Epithelial cell of proximal tubule (primary cell): ENCODE measurements at places on chromosomes 12 and 14.

DNA sequence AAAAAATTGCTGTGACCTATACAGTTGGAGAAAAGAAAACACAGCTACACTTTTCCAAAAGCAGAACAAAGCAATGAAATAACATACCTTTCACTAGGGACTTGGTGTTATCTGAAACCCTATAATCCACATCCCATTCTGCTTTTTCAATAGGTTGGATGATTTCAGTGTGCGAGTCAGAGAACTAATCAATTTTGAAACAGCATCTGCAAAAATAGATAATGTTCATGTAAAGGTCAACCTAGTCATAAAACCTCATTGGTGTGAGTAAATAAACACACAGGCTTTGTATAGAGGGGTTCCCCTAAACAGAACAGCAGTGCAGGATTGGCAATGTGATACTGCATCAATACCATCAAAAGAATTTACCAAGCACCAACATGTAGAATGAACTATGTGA lies 173.0 kb upstream of the G2E3 start:
- DNase-seq: no peak

- DNase-seq: no peak
Observed at GRCh38 chr12:67909681-67910080, 79.6 kb upstream of the IFNG-AS1 start.

- DNase-seq: peak; percentile 62
Observed at GRCh38 chr12:28611115-28611435, 420.8 kb downstream of the CCDC91 start.

DNA sequence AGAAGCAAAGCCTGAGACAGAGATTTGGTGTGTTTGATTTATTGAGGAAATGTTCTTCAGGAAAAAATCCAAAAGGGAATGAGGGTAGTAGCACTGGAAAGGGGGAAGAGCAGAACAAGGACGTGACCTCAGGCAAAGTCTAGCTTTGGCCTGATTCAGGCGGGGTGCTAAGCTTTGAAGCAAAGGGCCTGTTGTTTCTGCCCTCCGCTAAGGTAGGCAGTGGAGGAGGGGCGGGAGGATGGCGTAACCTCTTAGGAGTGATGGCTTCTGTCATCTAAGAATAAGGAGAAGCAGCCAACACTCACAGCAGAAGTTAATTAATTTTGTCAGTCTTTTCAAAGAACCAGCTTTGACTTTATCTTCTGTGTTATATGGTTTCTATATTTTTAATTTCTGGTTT lies 20.4 kb downstream of the ABHD12B start:
- no peak for DNase-seq

GRCh38 chr12:109967383-109968031 lies 28.7 kb downstream of the GIT2 start:
- no peak for DNase-seq

DNA sequence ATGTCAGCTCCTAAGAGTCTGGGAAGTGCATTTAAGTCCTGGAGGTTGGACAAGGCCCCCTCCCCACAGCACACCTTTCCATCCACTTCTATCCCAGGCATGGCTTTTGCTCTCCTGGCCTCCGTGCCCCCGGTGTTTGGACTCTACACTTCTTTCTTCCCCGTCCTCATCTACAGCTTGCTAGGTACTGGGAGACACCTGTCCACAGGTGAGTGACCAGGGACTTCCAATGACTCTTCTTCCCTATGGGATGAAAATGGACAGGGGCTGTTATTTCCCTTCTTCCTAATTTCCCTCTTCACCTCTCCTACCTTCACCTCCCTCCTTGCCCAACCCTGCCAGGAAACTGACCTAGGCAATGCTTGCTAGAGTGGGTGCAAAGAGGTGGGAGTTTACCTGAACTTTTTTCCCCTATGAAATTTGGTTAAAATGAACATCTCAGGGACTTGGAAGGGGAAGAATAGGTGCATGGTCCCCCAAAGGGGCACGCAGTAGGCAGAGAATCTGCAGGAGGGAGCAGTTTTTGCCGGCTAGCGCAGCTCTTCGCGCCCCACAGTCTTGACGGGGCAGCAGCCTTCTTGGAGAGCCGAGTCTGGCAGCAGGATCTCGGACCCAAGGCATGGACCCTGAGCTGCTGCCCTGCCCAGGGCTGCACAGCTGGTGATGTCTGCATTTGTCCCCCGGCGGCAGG lies 9.2 kb downstream of the ARHGEF25 start:
- DNase-seq: no peak

GRCh38 chr12:53343969-53344368 lies 7.8 kb upstream of the SP7 start:
- no peak for DNase-seq

- no peak for DNase-seq
Observed at GRCh38 chr14:56900726-56901125, 90.4 kb upstream of the OTX2 start.

- no peak for DNase-seq
Observed at GRCh38 chr12:31859232-31859977, 99.8 kb upstream of the RESF1 start.

- no peak for DNase-seq
Observed at GRCh38 chr14:104224506-104225277, 86.3 kb downstream of the KIF26A start.

GRCh38 chr12:65232476-65233077 lies 45.9 kb upstream of the MSRB3 start:
- DNase-seq: no peak

GRCh38 chr14:65803885-65804284 lies 391.4 kb downstream of the FUT8 start:
- DNase-seq: no peak

DNA sequence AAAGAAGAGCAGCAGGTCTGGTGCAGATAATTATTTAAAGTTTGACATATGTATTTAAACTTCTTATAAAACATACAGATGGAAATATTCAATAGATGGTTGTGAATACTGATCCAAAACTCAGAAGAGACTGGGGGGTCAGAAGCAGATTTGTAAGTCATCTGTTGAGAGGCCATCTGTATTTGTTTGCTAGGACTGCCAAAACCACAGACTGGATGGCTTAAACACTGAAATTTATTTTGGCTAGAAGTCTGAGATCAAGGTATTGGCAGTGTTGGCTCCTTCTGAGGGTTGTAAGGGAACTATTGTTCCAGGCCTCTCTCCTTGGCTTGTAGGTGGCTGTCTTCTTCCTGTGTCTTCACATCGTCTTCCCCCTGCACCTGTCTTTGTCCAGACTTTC lies 153.9 kb downstream of the LRRK2 start:
- DNase-seq: no peak

- no peak for DNase-seq
Observed at GRCh38 chr14:55303691-55304145, 32.5 kb downstream of the FBXO34 start.

DNA sequence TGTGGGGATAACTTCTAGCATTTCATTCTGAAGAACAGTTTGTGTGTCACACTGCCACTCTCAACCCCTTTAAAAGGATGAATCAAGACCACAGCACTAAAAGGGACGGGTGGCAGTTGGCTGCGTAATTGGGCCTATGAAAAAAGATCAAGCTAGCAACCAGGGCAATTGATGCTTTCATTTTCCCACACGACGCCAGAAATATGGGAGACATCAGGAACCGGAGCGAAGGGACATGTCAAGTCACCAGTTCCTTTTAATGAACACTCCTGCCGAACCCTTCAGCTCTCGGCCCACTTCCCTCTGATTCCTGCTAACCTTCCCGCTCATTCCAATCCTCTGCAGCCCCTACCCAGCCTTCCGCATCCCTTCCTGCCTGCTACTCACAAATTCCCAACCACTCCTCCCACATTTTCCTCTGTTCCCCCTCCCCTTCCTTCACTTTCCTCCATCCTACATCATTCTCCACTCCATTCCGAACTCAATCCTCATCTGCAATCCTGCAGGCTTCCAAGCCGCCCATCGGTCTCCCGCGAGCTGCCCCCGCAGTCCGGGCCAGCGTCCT lies 753 bp downstream of the CSRNP2 start:
- DNase-seq: no peak

DNA sequence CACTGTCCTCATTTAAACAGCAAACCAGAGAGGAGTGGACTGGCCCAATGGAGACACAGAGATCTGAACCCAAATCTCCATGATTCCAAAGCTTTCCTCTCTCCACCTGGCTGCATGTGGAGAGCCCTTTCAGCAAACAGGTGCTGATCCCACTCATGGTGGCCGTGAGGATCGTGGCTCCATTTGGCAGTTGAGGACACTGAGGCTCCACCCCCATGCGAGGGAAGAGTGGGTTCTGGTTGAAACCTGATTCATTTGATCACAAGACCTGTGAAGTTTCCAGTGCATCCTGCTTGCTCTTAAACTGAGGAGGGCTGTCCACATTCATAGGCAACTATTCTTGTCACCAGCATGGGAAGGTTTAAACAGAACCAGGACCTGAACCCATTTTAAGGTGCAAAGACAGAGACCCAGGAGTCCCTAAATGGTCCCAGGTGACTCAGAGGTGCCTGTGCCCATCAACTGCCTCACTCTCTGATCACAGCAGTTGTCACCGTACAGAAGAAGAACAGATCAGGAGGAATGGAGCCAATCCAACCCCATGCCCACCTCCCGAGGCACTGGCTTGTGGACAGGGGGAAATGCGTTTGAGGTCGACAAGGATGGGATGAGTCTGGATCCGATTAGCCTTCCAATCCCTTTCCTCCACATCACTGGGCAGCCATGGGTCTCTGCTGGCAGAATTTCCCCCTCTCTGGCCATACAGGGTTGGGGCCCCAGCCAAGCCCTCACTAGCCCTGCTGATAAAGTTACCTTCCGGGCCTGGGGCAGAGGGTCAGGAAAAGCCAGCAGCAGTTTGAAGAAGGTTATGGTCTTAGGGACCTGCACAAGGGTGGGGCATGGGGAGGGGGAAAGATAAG lies 45.5 kb upstream of the BCL11B start:
- DNase-seq: no peak

DNA sequence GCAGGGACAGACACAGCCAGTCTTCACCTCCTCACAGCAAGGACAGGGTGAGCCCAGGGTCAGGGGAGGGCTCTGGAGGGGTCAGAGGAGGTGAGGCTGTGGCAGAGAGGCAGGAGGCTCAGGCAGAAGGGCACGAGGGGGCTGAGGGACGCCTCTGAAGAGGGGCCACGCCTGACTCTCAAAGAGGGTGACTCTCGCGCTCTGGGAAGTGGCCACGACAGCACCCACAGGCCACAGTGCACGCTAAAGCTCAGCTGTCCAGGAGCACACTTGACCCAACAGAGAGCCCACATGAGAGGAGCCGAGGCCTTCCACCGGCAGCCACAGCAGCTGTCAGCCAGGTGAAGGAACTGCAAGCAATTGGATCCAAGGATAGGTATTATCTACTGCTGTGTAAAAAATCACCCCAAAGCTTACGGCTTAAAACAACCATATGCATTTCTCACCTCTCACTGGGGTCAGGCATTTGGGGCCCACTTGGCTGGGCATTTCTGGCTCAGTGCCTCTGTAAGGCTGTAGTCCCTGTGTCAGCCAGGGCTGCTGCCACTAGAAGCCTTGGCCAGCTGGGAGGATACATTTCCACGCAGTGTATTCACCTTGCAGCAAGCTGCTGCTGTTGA lies 27.8 kb downstream of the SLC6A12 start:
- DNase-seq: no peak

- no peak for DNase-seq
Observed at GRCh38 chr12:106033161-106033675, 105.5 kb downstream of the NUAK1 start.

- DNase-seq: no peak
Observed at GRCh38 chr12:117789195-117789912, 179.4 kb downstream of the KSR2 start.

DNA sequence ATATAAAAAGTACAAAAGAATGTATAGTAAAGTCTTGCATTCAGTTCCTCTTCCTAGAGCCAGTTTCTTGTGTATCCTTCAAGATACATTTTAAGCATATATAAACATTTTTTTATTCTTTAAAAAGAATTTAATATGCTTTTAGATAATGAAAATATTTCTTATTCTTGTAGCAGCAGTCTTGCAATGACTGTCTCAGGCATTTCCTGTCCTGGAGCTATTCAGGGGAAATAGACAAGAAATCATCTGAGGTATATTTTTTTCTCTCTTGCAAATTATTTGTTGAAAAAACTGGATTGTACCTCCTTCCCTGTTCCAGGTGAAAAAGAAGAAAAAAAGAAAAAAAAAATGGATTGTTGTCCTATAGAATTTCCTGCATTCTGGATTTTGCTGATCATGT lies 17.0 kb upstream of the ERBB3 start:
- no peak for DNase-seq

DNA sequence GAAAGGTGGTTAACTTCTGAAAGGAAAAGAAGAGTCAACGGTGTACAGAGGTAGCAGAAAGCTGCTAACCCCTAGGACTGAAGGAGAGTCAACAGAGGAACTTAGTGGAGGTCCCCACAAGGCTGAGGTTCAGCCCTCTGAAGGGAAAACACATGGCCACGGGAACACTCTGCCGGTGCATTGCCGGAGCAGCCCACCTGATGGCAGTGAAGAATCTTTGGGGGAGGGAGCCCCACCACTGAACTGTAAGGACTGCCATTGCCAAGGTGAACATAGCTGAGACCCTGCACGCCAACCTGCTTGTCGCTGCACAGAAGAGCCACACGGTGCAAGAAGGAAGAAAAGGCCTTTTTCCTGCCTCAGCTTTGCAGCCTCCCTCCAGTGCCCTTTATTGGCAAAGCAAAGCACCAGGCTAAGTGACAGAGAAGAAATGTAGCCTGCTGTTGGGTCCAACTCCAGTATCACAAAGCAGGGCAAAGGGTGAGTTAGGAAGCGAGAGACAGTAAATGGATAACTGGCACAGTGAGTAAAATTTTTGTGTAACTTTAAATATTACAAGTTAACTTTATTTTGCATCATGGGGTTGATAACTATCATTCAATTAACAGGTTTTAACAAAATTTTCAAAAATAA lies 76.9 kb downstream of the LIN52 start:
- no peak for DNase-seq

DNA sequence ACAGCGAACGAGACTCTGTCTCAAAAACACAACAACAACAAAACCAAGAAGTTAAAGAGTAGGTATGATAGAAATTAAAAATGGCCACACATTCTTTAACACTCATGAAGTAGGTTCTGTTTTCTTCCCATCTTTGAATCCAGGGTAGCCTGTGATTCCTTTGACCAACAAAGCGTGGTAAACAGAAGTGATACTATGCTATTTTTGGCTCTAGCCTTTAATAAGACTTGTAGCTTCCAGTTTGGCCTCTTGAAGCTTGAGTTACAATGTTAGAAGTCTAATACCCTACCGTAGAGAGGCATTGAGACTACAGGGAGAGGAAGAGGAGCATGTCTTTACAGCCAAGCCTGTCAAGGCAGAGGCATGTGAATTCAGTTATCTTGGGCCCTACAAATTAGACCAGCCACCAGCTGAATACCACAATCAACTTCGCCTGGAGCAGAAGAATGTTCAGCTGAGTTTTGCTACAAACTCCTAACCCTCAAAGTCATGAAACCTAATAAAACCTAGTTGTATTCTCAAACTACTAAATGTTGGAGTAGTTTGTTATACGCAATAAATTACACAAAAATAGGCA lies 4.9 kb upstream of the NEMF start:
- DNase-seq: no peak

DNA sequence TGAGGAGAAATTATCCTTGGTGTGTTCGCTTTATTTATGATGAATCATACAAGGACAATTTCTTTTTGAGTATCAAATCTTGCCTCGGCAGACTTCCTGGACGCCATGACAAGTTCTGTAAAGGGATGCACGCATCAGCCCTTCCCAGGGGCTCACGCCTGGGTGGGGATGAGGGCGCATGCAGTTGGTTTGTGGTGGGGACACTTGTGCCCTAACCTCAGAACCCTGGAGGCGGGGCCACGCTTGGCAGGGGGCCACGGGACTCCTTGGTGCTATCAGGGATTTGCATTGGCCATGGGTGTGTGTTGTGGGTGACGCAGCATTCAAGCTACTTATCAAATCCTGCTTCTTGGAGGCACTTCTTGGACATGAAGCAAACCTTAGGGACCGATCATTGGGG lies 143.8 kb upstream of the RTL1 start:
- no peak for DNase-seq
